ENCODE measurements at places on chromosomes 3 and 15. TPM values are rescaled to one million over a fixed set of nuclear protein-coding genes. Genes with fewer than 3 reads are reported as not detected.

GRCh38 chr3:31614162-31614921, 81.6 kb downstream of the STT3B start:
- no peak for DNase-seq

GRCh38 chr3:196388956-196389355, 43.3 kb downstream of the UBXN7 start:
- DNase-seq = no peak

- no peak for DNase-seq
Observed at GRCh38 chr15:100193277-100193860, 148.4 kb downstream of the ADAMTS17 start.

CD200 gene
- total RNA-seq = 22.5 TPM

AHSG gene
- not detected for total RNA-seq

DNA sequence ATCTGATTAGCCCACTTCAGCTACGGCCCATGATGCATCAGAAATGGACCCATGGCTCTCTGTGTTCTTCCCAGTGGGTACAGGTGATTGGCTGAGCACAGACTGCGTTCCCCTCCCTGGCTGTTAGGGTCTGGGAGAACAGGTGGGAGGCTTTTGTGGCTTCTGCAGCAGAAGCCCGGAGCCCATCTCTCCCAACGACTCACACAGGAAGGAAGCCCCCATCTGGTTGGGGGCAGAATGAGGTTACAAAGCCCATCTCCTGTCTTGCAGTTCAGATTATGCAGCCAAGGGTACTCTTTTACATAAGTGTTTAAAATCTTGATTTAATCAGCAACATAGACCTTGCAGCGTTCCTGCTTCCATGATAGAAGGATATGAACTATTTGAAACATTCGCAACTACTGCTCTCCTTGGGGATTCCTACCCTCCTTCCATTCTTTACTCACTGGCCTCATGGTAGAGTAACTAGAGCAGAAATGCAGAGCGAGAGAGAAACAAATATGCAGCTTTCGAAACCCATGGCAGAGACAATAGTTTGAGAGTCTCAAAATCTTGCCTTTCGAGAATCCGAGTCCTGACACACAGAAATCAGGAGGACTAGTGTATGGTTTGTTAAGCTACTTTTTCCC, 291.3 kb downstream of the TLE3 start:
- no peak for DNase-seq

- no peak for DNase-seq
Observed at GRCh38 chr3:68988740-68989139, 24.7 kb downstream of the EOGT start.

GRCh38 chr3:57864853-57865252, 108.7 kb downstream of the SLMAP start:
- no peak for DNase-seq

DNA sequence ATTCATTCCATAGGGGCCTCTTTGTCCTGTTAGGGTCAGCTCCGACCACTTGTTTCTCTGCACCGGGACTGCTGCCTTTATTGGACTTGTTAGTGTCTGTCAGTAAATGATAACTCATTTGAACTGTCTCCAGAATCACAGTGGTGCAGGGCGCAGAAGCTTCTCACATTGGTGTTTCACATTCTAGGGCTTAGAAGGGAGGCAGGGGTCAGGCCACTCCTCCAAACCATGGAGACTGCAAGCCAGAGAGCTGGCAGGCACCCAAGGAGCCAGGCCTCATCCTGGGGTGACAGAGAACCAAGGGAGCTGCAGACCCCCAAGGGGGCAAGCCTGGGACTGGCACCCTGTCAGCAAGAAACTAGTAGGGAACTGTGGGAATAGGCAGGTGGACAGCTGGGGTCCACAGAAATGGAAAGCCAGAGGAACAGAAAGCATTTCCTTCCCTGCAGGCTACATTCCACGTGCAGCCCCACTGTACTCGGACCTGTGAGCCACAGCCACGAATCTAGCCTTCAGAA, 49.1 kb downstream of the CCNL1 start:
- DNase-seq = no peak

LRRC31 gene
- not detected for total RNA-seq

DNA sequence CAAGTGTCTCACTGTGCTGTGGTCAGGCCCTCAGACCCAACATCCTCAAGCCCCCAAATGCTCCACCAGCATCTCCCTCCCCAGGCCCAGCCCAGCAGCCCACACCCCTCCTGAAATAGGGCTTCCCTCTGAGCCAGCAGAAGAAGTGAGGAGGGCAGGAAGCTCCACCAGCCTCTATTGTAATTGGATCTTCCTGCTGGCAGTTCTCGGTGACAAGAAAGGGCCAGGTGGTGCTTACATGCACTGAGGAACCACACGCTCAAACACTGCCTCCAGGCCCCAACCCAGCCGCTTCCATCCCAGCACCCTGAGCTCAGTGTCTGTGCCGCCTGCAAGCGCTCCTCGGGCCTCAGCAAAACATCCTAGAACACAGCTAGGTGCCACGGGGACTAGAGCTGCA, 96.7 kb downstream of the ATP10A start:
- DNase-seq = no peak

- DNase-seq = no peak
Observed at GRCh38 chr3:45010811-45011333, 15.2 kb upstream of the CLEC3B start.

All from thoracic aorta (tissue), 2 donors.